ENCODE measurements at places on chromosomes 7 and 10.

- no peak for DNase-seq
Observed at GRCh38 chr10:119347181-119347974, 140.0 kb downstream of the GRK5 start.

DNA sequence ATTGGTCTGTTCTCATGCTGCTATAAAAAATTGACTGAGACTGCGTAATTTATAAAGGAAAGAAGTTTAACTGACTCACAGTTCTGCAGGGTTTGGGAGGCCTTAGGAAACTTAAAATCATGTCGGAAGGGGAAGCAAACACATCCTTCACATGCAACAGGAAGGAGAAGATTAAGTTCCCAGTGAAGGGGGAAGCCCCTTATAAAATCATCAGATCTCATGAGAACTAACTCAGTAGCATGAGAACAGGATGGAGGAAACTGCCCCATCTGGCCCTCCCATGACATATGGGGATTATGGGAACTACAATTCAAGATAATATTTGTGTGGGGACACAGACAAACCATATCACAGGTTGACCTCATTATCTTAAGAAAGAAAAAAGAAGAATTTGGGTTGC lies 134.5 kb downstream of the PPP1R3A start:
- no peak for DNase-seq

- DNase-seq: no peak
Observed at GRCh38 chr10:43160921-43161255, 22.6 kb downstream of the CSGALNACT2 start.

GRCh38 chr10:45052700-45053099 lies 52.0 kb downstream of the ZNF22 start:
- DNase-seq: no peak

DNA sequence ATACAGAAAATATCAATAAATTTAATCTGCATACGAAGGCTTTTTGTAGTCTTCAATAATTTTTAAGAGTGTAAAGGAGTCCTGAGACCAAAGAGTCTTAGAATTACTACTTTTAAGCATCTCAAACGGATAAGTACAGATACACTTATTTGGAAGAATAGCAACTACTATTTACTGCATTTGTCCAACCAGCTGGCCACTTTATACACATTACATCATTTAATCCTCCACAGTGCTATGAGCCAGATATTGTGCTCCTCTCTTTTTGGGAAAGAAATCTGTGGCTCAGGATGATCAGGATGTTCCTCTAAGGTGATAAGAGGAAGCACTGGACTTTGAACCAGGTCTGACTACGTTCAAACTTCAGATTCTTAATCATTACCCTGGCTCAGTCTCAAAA lies 588.6 kb upstream of the LRRTM3 start:
- no peak for DNase-seq

DNA sequence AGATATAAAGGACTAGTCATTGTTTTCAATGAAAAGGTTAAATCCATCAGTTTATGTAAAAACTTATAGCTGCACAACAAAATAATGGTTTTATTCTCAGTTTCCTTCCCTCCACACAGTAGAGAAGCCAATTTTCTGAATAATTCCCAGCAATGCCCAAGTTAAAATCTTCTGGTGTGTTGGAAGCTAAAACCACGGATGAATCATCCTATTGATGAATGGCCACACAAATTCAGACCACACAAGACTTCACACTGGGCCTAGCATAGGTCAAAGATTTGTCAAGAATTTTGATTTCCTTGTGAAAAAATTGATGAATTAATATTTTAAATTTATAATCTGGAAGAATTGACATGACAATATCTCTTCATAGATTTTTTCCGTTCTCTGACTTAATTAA lies 617.6 kb downstream of the INHBA start:
- no peak for DNase-seq

DNA sequence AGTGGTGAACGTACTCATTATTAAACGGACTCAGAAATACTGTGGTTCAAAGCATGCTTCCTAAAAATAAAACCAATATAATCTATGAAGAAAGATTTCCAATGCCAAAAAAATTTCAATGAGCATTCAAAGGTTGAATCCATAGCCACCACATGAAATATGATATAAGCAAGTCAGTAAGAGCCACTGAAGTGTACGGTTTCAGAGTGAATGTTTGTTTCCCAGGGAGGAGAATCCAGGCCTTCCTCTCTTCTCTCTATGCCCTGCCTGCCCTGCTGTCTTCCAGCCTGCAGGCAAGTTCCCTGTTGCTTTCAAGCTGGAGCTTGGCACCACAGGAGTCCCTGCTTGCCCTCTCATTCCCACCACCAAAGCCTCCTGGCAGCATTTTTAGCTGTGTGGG lies 1171.6 kb upstream of the C7orf33 start:
- DNase-seq: no peak

GRCh38 chr7:28296571-28297483 lies 115.5 kb upstream of the CREB5 start:
- peak; percentile 21 for DNase-seq

DNA sequence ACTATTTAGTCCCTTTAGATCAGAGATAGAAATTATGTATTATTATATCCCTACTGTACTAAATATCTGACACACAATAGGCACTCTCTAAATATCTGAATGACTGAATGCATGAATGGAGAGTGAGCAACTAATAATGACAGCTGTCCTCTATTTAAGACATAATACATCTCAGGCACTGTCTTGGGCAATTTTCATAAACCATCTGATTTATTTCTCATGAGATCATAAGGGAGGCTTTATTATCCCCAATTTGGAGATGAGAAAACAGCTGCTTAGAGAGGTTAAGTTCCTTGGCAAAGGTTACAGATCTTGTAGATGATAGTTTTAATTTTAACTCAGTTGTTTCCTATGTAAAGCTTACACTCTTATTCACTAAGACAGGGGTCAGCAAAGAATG lies 570.6 kb downstream of the GRM8 start:
- no peak for DNase-seq

Data from effector CD4-positive, alpha-beta T cell (primary cell).